T-cell (primary cell): ENCODE measurements at places on chromosomes 6 and 20.

- DNase-seq, result no peak
These were observed 622.4 kb downstream of the TENT5A start for GRCh38 chr6:81130061-81130460.

DNA sequence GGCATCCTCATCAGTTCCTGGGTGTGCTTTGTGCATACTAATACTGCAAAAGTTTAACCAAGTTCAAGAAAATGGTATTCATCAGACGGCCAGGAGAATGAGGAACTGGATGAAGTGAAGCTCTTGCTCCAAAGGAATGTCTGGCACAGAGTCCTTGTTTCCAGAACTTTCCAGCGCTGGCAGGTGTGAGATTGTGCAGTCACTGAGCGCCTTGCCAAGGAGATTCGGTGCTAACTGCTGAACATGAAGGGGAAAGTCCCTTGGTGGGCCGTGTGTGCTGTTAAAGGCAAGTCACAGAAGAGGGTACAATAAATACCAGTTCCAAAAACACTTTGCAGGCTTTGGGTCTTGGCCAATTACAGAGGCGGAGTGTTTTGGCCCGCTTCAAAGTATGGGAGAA, 262.3 kb upstream of the SOX4 start:
- DNase-seq, result no peak

GRCh38 chr6:11309947-11310665, 77.6 kb upstream of the NEDD9 start:
- DNase-seq, result no peak

GRCh38 chr6:150037526-150038201, 12.3 kb upstream of the RAET1L start:
- DNase-seq, result no peak

- DNase-seq, result no peak
These were observed 2.3 kb downstream of the PLAGL2 start for GRCh38 chr20:32205110-32205842.

DNA sequence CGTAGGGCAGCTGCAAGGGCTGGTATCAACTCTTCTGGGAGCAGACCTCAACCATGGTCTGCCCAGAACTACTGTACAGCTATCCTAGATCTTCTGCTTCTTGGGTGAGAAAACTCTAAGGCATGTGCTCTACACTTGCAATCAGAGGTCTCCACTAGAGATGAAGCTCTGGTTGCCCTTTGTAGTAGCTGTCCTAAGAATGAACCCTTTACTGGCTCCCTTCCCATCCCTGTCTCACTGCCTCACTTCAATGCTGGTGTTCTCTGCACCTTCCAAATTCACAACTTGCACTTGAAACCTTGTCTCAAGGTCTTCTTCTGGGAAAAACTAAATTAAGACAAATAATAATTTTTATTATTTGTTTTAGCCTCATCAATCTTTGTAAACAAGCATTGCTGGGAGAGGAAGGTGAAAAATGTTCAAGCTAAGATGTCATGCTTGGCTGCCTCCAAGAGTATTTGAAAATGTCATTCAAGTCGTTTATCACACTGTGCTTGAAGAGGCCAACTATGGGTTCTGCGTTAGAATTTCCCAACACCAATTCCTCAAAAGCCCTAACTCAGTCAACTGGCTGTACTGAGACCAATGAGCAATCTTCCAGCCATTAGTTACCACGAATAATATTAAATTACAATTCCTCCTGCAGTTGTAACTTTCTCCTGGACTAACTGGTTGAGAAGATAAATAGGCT, 255.7 kb upstream of the PRND start:
- DNase-seq, result no peak

- DNase-seq, result no peak
These were observed 34.6 kb downstream of the CDH22 start for GRCh38 chr20:46273717-46274116.

DNA sequence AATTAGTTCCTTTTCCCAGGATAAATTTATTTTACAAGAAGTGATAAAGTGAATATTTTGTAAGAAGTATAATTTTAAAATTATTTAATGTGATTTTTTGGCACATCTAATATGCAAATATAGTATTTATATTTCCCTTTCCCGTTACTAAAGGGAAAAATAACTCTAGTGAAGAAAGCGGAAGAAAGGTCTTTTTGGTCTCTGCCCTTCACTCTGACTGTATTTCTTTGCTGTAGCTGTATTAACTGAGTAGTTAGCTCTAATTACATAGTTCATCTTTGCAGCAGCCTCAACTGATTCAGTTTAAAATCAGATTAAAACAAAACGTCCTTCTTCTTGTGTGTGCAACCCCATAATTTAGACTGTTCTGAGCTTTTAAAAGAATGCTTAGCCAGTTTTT, 57.4 kb upstream of the RNF144B start:
- DNase-seq, result no peak

DNA sequence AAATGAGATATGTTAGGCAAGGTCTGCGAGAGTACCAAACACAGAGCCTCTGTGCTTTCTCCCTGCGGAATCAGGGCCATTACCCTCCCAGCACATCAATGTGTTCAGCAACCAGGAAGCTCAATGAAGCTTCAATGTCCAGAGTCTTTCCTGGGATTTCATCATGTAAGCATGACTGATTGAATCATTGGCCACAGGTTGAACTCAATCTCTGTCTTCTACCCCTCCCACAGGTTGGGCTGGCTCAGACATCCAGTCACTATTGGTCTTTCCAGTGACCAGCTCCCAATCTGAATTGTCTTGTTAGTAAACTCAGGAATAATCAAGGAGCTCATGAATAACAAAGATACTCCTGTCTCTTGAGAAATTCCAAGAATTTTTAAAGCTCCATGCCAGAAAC, 2.7 kb upstream of the DTD1 start:
- no peak for DNase-seq

GRCh38 chr6:155340464-155341129, 26.3 kb upstream of the TFB1M start:
- no peak for DNase-seq

DNA sequence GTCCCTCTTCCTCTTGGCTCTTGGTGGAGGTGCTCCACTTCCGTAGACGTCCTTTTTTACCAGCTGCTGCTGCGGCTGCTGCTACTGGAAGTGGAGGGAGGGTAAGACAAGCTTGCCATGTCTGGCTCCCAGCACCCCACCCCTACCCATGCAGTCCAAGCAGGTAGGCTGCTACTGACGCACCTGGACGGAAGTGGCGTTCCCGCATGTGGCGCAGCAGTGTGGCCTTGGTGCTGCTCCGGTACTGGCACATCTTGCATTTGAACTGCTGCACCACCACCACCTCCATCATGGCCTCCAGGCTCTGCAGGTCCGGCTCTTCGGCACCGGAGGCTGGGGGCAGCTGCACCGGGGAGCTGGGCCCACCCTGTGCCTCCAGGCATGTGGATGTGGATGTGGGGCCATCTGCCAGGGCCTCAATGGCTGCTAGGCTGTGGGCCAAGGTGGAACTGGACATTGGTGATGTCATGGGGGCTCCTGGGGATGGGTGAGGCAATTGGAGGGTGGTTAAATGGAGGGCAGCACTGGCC, 4.4 kb downstream of the ZNF335 start:
- DNase-seq, result no peak

- DNase-seq, result no peak
These were observed 4.5 kb upstream of the SYS1 start for GRCh38 chr20:45358282-45359068.

GRCh38 chr6:54878718-54879117, 32.1 kb downstream of the FAM83B start:
- DNase-seq, result no peak

DNA sequence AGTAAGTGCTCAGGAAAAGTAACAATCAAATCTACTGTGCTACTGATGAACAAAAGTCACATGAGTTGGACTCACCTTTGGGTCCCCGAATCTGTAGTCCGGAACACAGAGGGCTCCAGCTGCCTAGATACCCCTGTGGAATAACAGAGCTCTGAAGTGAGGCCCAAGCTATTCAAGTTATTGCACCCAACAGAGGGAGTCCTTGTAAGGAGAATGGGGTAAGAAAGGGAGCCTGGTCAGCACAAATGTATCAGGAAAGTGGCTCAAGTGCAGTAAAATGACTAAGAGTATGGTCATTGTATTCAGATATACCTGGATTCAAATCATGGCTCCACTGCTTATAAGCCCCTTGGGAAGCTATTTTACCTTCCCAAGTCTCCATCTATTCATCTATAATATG, 20.9 kb downstream of the EDN1 start:
- no peak for DNase-seq

DNA sequence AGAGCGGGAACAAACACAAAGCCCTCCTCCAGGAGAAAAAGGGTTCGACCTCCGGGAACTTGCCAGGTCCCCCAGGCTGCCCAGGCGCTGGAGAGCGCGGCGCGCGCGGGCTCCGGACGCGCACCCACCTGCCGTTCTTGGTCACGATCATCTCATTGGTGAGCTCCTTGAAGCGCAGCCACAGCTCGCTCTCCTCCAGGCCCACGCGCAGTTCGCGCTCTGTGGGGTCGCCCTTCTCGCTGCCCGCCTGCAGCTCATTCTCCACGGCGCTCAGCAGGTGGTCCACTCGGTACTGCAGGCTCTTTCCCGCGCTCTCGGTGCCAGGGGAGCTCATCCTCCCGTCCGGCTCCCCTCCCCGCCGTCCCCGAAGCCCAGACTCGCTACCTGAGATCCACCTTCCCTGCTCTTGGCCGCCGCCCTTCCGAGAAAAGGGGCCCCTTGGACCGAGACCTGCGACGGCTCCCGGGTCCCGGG, 356 bp downstream of the TBXT start:
- DNase-seq, result no peak

DNA sequence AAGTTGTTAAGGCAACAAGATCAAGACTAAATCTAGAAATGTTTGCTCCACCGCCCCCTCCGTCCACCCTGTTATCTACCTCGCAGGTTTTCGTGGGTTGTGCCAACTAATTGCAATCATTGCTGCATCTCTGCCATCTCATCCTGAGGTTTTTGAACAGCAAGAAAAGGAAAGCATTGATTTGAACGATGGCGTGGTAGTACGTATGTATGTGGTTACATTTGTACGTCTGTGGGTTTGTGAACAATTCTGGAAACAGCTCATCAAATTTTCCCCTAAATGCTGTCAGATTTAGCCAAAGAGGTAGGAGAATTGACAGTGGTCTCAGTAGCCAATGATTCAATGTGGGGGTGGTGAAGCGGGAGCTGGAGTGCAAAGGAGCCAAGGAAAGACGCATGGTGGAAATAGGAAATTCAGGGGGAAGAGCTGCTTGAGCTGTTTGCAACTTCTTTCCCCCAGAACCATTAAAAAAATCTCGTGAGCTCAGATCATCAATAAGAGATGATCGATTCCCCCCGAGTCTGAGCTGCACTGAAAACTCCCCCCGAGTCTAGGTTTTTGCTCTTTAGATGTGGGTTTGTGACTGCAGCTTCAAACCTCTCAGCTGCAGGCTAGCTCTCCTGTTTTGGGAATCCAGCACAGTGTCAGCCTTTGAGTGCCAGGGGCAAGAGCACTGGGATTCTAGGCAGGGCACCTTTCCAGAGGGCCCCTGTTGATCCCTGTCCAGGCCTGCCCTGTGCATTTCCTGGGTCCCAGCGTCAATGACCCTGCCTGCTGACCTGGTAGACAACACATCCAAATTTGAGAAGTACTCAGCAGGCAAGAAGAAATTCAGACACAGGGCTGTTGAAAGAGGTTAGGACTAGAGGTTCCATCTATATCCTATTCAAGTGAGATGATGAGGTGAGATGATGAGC, 72.6 kb upstream of the LY86 start:
- peak; percentile 38 for DNase-seq

DNA sequence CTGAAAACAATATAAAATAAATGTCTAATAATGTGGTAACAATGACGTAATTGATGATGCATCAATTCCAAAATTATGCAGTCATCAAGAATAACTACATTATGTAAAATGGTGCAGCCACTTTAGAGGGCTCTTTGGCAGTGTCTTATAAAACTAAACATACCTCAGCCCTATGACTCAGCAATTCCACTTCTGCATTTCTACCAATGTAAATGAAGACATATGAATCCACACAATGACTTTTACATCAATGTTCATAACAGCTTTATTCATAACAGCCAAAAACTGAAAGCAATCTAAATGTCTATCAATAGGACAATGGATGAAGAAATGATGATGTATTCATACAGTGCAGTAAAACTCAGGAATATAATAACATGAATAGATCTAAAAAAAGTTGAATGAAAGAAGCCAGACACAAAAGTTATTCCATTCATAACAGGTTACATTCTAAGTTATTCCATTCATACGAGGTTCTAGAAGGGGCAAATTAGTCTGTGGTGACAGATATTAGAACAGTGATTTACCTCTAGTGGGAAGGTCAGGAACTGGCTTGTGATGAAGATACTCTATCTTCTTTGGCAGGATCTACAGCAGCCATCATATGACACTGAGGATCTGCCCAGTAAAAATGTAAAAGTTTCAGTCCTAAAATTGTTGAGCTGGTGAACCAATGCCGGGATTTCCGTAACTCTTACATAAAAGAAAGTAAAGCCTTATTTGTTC, 396.1 kb downstream of the PLCB1 start:
- no peak for DNase-seq

DNA sequence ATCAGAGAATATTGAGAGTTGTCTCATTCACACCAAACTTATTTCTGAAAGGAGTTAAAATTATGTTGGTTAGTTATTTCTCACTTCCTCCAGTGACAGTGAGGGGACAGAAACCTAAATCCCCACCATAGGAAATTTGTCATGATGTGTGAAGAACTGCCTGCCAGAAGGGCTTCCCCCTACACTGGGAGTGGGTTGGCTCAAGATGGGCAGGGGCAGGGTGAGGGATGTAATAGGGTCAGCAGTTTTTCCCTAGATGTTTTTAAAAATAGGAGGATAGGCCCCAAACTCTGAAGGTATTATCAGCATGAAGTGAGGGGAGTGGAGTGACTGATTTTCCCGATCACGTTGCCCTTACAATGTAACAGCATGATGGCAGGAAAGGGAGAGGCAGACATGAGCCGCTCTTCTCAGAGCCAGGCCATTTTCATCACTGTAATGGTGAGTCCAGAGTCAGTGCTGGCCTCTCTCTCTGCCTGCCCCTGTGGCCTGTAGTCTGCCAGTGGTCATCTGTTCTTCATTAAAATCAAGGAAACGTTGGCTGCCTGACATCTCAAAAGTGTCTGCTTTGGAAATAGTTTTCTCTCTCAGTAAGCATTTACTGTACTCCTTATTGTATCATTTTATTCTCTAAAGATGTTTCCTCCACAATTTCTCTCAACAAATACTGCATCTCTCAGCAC, 59.8 kb upstream of the SYNJ2 start:
- DNase-seq, result no peak

GRCh38 chr6:157246048-157246630, 77.2 kb downstream of the TMEM242 start:
- no peak for DNase-seq

DNA sequence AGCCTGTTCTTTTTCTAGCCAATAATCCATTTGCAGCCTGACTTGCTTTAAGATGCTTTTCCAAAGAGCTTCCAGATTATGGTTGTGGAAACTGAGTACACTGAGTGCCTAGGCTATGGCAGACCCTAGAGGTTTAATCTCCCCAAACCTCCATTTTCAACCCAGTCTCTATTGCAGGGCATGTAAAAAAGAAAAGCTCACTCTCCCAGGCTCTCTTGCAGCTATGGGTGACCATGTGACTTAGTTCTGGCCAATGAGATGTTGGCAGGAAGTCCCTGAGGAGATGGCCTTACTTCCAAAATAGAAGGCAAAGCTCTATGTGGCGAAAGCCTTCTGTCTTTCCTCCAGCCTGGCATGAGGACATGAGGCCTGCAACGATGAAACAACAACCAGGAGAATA, 3.8 kb downstream of the PDRG1 start:
- DNase-seq, result no peak

- no peak for DNase-seq
These were observed 20.9 kb downstream of the LMBRD1 start for GRCh38 chr6:69775941-69776340.
